Stimulated activated CD4-positive, alpha-beta T cell treated with anti-CD3 and anti-CD28 coated beads, Interleukin-1b, Interleukin-23, amount 100 ng/mL, for 24 hours (primary cell): ENCODE measurements at places on chromosomes 2 and 18.

GRCh38 chr18:5588529-5588928 lies 44.7 kb upstream of the EPB41L3 start:
- no peak for DNase-seq

- DNase-seq, result no peak
Observed at GRCh38 chr2:223538920-223539440, 63.2 kb downstream of the SCG2 start.

GRCh38 chr2:238107525-238108422 lies 7.6 kb downstream of the ESPNL start:
- DNase-seq, result no peak

- no peak for DNase-seq
Observed at GRCh38 chr18:63881851-63882250, 5.7 kb upstream of the SERPINB2 start.

- DNase-seq, result no peak
Observed at GRCh38 chr2:120613742-120614571, 121.7 kb upstream of the GLI2 start.

- DNase-seq, result no peak
Observed at GRCh38 chr2:176166272-176166671, 9.2 kb downstream of the HOXD3 start.

DNA sequence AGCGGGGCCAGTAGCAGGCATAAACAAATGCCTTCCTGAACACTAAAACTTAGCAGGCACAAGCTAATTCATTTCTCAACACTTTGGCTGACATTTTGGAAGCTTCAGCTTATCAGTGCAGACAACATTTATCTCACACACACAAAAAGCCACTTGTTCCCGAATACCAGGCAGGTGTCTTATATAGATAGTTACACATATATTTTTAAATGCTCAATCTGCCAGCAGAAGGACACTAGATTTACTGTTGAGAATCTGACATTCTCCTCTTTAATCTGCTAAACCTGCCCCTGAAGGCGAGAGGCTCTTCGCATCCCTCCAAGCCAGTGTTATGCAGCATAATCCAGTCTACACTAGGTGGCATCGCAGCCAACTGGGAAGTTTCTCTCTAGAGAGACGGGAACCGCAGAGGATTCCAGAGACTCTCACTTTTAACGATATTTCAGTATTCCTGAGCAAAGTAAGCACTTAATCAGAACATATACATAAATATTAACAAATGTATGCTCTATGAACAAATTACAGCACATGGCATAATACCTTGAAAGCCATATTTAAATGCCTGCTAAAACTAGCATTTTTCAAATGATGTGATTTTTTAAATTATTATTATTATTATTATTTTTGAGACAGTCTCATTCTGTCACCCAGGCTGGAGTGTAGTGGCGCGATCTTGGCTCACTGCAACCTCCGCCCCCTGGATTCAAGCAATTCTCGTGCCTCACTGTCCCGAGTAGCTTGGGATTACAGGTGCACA lies 90.2 kb upstream of the SCG2 start:
- no peak for DNase-seq

DNA sequence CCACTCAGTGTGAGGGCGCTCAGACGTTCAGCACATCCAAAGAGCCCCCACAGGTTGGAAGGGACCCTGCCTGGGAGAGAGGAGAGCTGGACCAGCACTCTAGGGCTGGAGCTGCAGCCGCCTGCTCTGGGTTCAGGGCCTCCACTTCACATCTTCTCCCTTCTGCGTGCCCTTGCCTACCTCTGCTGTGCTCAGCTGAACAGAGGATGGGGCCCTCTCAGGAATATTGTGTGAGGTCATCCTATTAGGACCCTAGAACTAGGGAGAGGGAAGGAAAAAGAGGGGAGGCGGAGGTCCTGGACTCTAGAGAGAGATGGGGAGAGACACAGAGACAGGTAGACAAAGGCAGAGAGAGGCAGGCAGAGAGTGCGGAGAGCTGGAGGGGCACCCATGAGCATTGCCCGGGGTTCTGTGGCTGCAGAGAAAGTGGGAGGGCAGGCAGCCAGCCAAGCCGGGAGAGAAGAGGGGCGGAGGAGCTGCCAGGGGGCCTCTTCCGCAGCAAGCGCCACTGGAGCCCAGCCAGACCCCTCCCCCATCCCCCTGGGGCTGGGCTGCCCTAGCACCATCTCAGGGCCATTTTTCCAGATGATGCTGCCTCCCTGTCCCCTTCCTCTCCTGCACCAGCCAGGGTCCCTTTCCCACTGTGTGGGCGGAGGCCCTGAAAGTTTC lies 8.3 kb upstream of the TNS1 start:
- DNase-seq, result no peak

- no peak for DNase-seq
Observed at GRCh38 chr18:55228707-55229106, 269.4 kb upstream of the CCDC68 start.

DNA sequence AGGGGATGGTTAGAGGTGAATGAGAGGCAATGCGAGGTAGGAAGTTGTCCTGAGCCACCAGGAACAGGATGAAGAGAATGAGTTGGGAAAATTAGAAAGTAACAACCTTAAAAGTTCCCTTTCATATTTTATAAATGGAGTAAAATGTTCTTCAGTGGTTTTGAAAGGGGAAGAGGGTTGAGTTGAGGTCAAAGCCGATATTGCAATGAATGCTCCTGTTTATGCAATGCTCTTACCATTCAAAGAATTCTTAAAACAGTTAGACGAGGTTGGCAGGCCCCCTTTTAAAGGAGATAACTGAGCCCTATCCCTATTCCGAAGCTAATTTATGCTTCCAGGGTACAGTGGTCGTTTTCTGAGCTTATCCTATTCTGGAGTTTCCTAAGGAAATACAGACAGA lies 2110.3 kb upstream of the CELF4 start:
- no peak for DNase-seq

- no peak for DNase-seq
Observed at GRCh38 chr2:148548716-148549400, 95.7 kb upstream of the EPC2 start.

DNA sequence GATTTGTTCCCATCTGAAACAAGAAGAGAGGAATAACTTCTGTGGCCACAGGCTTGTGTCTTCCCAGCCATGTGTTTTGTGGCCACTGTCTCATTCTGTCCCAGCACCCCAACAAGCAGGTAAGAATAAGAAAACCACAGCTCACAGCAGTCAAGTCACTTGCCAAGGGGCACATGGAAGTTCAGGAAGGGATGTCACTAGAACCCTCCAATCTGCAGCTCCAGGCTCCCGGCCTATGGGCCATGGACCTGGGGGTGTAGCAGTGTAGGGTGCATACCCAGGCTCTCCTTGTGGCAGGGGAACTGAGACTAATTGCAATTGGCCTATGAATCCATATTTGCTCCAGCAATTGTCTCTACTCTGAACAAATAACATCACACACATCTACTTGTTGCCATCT lies 112.5 kb downstream of the TFCP2L1 start:
- DNase-seq, result no peak

- DNase-seq, result no peak
Observed at GRCh38 chr18:46028536-46028891, 43.5 kb downstream of the PSTPIP2 start.

DNA sequence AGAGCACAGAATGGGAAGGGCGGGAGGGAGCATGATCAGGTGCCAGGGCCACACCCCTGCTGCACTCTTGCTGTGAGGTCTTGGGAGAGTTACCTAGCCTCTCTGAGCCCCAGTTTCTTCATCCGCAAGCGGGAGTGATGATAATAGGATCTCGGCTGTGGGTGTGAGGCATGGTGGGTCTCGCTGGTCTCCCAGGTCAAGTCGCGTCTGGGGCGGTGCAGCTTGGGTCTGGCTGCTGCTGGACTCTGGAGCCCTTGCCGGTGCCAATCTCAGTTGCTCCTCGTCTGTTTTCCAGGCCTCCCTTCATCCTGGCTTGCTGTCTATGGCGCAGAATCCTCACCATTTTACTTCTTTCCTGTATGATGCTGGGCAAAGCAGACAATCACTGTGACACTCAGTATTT lies 130.3 kb upstream of the RAB12 start:
- no peak for DNase-seq

GRCh38 chr2:29281086-29281915 lies 166.1 kb downstream of the CLIP4 start:
- no peak for DNase-seq

DNA sequence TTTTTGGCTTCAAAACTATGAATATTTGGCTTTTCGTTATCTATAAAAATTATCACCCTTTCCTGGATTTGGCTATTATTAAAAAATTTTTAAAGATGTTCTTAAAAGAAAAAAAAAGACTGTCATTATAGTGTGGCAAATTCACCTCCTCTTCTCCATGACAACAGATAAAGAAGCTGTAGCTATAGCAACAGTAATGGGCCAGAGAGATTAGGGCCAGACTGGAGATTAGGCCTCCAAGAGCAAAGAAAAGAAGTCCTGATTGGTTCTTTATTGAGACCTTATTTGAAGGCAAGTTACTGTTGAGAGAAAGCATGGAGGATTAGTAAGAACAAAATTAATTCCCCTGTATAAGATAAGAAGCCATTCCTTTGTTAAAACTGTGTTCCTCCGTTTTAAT lies 812.5 kb downstream of the DCC start:
- no peak for DNase-seq

DNA sequence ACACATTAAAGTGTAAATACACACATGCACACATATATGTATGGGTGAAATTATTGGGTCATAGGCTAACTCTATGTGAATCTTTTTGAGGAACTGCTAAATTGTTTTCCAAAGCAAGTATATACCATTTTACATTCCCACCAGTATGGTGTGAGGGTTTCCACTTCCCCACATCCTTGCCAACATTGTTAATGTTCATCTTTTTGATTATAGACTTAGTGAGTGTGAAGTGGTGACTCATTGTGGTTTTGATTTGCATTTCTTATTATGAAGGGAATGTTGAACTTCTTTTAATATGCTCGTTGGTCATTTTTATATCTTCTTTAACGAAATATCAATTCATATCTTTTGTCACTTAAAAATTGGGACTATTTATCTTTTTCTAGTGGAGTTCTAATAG lies 181.8 kb upstream of the GCFC2 start:
- no peak for DNase-seq

DNA sequence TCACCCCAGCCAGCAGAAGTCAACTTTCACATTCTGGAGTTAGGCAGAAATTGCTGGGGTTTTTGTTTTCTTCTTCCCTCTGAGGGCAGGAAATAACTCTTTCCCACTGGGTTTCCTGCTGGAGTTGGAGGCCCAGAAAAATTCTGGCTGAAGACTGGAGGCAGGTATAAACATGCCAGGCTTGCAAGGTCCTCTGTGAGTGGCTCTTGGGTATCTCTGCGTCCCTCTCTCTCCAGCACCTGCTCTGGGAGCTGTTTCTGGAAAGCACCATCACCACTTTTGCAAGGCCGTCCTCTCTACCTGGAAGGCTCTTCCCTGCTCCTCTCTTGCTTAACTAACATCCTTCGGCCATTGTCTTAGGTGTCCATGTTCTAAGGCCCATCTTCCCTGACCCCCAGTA lies 91.0 kb downstream of the MCFD2 start:
- DNase-seq, result no peak

- no peak for DNase-seq
Observed at GRCh38 chr2:145739681-145740080, 1219.8 kb upstream of the ZEB2 start.

DNA sequence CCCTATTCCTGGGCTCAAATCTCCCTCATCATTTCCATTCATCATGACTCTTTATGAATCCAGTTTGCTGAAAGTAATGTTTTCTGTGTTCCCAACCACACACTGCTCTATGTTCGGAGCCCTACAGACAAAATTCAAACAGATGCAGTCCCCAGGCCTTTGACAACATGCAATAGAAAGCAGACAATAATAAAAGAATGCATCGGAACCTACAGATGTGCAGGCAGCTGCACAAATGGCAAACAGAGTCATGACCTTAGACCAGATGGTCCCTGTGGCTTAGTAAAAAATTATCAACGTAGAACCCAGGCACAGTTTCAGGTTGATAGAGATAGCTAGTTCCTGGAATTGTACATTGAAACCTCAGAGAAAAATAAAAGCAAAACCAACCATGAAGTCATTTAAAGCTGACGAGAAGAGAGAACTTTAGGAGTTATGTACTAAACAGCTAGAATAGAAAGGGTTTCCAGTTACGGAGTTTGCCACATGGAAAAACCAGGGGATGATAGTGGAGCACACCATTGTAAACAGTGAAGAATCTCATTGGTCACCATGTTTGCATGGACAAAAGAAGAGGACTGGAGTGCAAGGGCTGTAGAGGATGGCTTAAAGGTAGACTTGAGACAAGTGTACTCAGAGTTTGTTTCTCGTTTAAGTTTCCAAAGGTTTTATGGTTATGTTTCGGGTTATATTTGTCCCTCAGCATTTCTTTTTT lies 23.2 kb upstream of the ACVR1 start:
- DNase-seq, result no peak

GRCh38 chr2:240868286-240869108 lies at the start of gene AGXT:
Gene AGXT, plus strand, starts transcription at chr2:240868824. Its CDS starts 42 bp downstream, at chr2:240868866.
- DNase-seq, result no peak

GRCh38 chr2:150491943-150492342 lies 4.5 kb upstream of the RND3 start:
- DNase-seq, result no peak

DNA sequence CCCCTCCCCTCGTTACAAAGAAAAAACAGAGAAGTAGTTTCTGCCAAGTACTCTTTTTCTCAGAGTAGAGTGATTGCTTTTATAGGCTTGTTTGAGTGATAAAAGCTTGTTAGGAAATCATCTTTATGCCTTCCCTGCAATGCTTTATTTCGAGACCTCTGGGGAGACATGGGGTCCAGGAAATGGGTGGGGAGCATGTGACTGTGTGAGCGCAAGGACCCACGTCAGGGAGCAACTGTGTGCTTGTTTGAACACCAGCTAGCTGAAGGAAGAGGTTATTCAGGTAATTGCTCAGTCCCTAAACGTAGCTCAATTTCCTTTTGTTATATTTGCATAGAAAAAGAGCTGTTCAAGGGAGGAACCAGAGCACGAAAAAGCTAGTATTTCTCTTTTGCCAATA lies 187.3 kb downstream of the FAM210A start:
- DNase-seq, result no peak

GRCh38 chr2:62150597-62151305 lies 45.2 kb upstream of the B3GNT2 start:
- no peak for DNase-seq

DNA sequence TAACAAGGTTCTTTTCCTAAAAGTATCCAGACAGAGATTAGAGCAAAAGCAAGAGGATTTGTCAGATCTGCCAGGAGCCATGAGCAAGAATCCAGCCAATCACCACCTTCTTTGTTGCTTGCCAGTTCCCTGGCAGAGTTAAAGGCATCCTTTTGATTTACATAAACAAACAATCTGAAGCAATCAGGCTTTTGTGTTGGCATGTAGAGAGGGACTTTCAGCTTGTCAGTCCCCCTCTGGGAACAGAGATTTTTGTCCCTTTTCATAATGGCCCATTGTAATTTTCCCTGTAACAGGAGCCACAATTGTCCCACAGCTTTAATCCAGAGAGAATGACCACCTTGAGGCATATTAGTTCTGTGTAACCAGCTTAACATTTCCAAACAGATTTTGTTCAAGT lies at the start of gene ERMN:
ERMN (minus strand) TSS at position 39 of the 400 bp plus-strand sequence. CDS start 182 bp downstream, outside the sequence.
- DNase-seq, result no peak
